Fibroblast of skin of abdomen (primary cell): ENCODE measurements at places on chromosomes 6 and 20.

- no peak for DNase-seq
Observed at GRCh38 chr20:54223751-54224150, 15.9 kb downstream of the PFDN4 start.

GRCh38 chr6:40623178-40623577, 36.0 kb upstream of the LRFN2 start:
- no peak for DNase-seq

GRCh38 chr6:84042603-84043002, 9.0 kb downstream of the MRAP2 start:
- no peak for DNase-seq

GRCh38 chr20:3045042-3045815, 623 bp upstream of the MRPS26 start:
- peak; percentile 47 for DNase-seq

GRCh38 chr6:64010010-64010409, 374.4 kb downstream of the PHF3 start:
- no peak for DNase-seq

DNA sequence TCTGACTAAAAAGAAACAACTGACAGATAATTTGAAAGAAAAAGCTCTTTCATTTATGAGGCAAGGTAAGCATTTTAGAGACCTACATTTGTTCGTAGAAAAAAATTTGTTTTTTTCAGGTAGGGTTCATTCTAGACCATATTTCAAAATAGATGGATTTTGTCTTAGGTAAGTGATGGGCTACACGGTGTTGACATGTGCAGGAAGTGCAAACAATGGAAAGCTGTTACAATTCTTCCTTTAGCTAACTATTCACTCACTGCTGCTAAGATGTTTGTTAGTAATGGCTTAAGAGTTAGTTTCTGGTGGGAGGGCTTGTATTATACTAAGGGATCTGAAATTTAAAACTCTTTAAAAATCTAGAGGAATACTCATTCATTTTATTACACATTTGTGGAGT, 96.7 kb downstream of the CD109 start:
- no peak for DNase-seq

DNA sequence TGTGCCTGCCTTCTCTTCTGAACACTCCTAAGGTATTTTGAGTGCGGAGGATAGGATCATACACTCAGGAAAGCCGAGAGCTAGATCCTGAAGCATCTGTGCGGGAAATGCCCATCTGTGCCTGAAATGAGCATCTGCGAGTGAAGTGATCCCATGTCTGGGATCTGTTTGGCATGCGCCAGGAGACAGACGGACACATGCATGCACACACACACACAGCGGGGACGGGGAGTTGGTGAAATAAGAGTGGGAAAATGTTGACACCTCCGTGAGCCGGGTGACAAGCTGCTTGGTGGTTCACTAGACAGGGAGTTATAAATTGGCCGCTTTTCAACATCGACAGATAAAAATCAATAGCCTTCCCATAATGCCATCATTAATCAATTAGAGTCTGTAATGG, 13.8 kb downstream of the SYNJ2 start:
- DNase-seq, result no peak

DNA sequence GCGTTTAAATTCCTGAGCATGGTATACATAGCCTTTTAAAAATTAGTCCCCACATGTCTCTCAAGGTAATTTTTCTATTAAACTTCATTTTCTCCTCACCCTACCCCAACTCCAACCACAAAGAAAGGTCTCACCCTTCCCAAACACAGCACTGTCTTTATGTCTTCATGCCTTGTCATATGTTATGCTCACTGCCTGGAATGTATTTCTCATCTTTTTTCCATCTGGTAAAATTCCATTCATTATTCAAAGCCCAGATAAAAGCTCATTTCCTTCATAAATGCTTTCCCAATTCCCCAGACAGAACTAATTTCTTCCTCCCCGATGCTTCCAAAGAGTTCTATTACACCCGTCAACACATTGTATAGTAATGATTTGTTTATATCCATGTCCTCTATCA, 302.0 kb downstream of the ALDH8A1 start:
- peak; percentile 83 for DNase-seq

DNA sequence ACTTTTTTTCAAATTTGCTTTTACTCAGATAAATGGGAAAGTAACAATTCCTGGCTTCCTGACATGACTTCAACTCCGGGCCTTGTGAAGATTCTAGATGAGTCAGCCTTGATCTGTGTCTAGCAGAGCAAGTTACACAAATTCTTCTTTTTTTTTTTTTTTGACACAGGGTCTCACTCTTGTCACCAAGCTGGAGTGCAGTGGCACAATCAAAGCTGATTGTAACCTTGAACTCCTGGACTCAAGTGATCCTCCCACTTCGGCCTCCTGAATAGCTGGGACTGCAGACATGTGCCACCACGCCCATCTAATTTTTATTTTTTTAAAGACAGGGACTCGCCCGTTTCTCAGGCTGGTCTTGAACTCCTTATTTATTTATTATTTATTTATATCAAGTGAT, 7.3 kb upstream of the ARHGAP18 start:
- DNase-seq, result peak; percentile 51

GRCh38 chr6:6655805-6656251, 67.3 kb downstream of the LY86 start:
- DNase-seq, result no peak

DNA sequence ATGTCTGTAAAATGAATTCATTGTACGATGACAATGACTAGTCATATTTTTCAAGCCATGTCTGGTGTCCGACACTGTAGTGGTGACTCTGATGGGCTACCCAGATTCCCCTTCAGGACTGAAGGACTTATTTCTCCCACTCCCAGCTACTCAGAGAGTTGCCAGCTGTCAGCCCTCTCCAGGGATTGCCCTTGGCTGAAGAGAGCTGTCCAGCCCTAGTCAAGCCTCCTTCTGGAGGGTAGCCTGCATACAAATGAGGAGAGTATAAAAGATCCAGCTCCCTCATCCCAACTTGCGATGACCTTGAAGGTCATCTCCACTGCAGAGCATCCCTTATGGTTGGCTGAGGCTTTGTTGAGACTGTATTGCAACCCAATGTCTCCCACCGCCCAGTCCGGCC, 29.9 kb downstream of the JPH2 start:
- DNase-seq, result no peak

GRCh38 chr20:62602550-62602949, 39.8 kb upstream of the SLCO4A1 start:
- no peak for DNase-seq
